ENCODE measurements at places on chromosomes 6 and 20. TPM values are rescaled to one million over a fixed set of nuclear protein-coding genes. Genes with fewer than 3 reads are reported as not detected.

The TRIM27 gene
- total RNA-seq: 25.0 TPM

The TBPL1 gene
- 9.3 TPM for total RNA-seq

The TMEM181 gene
- 22.1 TPM for total RNA-seq

The OTOR gene
- not detected for total RNA-seq

The ZNF334 gene
- 0.70 TPM for total RNA-seq

The RNF144B gene
- total RNA-seq: 19.0 TPM

The TUBB2B gene
- 3.4 TPM for total RNA-seq

The HTR1E gene
- not detected for total RNA-seq

The ENPP1 gene
- 12.6 TPM for total RNA-seq

The CAGE1 gene
- total RNA-seq: not detected

The RCAN2 gene
- 12.4 TPM for total RNA-seq

The SNAI1 gene
- total RNA-seq: 1.3 TPM

The ARHGAP18 gene
- 5.8 TPM for total RNA-seq

The TTBK1 gene
- not detected for total RNA-seq

The GGTLC1 gene
- total RNA-seq: not detected

The FOXS1 gene
- total RNA-seq: 0.32 TPM

The MAVS gene
- total RNA-seq: 31.3 TPM

The SULF2 gene
- total RNA-seq: 182 TPM

The HLA-C gene
- total RNA-seq: 248 TPM

The VGLL2 gene
- total RNA-seq: not detected

The TRIM10 gene
- not detected for total RNA-seq

The KCNQ5 gene
- 1.4 TPM for total RNA-seq

The PTCRA gene
- not detected for total RNA-seq

The SOBP gene
- 0.15 TPM for total RNA-seq

The E2F1 gene
- 2.1 TPM for total RNA-seq

The FAM229B gene
- total RNA-seq: 7.4 TPM

The COL9A3 gene
- 2.2 TPM for total RNA-seq

The FAM209A gene
- total RNA-seq: not detected

The SLC22A16 gene
- total RNA-seq: not detected

The RPL7L1 gene
- total RNA-seq: 122 TPM

The MYBL2 gene
- 16.3 TPM for total RNA-seq

The CST3 gene
- 696 TPM for total RNA-seq

The CCR6 gene
- total RNA-seq: 0.23 TPM

The RBM38 gene
- 15.3 TPM for total RNA-seq

The C6orf52 gene
- not detected for total RNA-seq

The SNAP25 gene
- not detected for total RNA-seq

The TCF15 gene
- not detected for total RNA-seq

The CDK5RAP1 gene
- total RNA-seq: 19.6 TPM

The C6orf15 gene
- not detected for total RNA-seq

The PRDM13 gene
- not detected for total RNA-seq

The USP49 gene
- 2.0 TPM for total RNA-seq

The PHACTR2 gene
- 38.2 TPM for total RNA-seq

The AHCY gene
- total RNA-seq: 136 TPM

The PRPF6 gene
- 57.4 TPM for total RNA-seq

The RAET1G gene
- total RNA-seq: 9.0 TPM
